ENCODE measurements at places on chromosomes 3 and 15. TPM values are rescaled to one million over a fixed set of nuclear protein-coding genes. Genes with fewer than 3 reads are reported as not detected.

The OXTR gene
- 2.2 TPM for total RNA-seq

DNA sequence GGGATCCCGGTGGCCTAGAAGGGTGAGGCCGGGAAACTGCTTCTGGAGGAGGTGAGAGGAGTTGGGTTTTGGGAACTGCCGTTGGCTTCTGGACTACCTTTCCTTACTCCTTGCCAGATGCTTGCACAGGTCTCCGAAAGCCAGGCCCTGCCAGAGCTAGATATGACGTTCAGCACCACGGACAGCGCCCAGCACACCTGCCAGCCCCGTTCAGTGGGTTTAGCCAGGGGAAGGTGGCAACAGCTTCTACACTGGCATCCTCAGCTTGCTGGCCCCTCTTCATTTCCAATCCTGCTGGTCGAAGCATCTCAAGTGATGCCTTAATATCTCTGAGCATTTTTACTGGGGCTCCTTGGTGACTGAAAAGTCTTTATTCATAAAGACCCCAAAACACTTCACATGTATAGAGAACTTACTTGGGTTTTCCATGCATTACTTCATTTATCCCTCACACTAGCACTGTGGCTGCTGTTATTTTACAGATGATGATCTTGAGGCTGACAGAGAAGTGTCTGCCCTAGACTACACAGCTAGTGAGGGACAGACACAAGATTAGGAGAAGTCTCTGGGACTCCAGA, 21.9 kb downstream of the HCN4 start:
- peak; percentile 91 for DNase-seq

The SETD2 gene
- total RNA-seq: 46.3 TPM

- peak; percentile 98 for DNase-seq
These were observed 15.3 kb upstream of the FANCD2 start for GRCh38 chr3:10010878-10011465.

DNA sequence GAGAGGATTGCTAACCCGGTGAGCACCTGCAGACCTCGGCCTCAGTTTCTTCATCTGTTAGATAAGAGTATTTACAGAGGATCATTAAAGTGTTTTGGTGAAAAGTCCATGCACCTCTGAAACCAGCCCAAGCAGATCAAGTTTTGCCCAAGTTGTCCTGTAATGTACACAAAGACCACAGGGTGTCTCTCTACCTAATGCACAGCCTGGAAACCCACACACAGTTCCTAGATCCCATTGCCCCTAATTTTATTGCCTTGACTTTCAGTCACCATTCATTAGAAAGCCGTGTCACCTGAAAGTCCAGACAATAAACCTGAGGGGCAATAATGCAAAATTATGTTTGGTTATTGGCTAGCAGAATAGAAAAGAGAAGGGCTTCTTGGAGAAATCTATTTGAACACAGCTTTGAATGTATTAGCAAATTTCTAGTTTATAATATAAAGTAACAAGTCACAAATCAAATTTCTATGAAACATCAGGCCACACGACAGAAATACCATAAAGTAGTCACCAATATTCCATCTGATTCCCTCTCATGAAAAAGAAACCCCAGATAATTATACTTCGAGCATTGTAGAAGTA, 161.3 kb upstream of the SLC2A2 start:
- DNase-seq: no peak

All from H1 (cell line).